HT-29 (cell line): ENCODE measurements at places on chromosomes 5 and 9. TPM values are rescaled to one million over a fixed set of nuclear protein-coding genes. Genes with fewer than 3 reads are reported as not detected.

DNA sequence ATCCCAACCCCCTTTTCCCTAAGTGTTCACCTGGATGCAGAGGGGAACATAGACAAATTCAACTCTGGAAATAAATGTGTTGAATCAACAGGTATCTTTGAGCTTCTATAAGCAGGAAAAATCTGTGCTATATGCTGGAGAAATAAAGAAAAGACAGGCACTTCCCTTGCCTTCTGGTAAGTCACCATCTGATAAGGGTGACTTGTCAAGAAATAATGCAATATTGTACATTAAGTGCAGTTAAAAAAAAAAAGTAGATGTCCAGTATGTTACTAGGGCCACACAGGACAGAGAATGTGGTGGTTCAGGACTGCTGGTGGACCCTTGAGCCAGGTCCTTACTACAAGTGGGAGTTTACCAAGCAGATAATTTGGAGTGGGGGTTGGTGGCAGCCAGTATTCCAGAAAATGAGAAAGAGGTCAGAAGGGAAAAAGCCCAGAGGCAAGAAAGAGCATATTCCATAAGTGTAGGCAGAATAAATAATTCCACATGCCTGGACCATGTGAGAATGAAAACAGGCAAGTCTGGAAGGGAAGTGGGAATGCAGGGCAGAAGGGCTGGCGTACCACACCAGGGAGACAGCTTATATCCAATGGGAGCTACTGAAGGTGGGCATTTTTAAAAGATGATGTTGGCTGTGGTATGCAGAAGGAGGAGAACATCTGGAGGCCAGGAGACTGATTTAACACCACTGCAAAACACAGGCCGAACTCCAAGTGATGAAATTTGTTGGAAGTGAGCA is 209.9 kb downstream of the SEMA5A start:
- no peak for DNase-seq

GRCh38 chr5:159202151-159202550 is 7.2 kb downstream of the RNF145 start:
- no peak for DNase-seq

DNA sequence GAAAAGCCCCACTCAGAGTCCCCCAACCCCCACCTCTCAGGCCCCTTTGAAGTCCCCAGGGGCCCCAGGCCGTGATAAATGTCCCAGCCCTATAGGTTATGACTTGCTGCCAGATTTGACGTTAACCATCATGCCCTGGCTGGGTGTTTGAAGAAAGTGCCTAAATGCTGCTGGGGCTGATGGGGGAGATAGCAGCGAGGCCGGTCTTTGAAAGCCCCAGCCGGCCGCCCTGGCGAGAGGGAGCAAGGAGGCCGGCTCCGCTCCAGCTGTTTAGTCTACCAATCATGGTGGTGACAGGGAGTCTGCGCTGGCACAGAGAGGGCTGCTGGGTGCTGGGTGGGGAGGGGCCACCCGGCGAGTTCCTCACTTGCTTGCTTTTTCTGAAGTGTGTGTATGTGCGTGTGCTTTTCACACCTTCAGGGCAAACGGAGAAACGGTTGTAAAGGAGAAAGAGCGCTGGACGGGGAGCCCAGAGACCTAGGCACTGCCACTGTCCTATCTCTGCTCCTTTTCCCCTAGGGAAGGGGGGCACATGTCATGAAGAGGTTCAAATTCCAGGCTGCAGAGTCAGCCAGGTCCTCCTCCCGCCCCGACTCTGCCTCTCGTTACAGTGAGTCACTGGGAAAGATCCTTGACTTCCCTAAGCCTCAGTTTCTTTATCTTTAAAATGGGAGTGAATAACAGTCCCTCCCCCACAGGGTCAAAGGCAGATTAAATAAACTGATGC is 126.1 kb upstream of the HAND1 start:
- DNase-seq, result no peak

- no peak for DNase-seq
Measured at GRCh38 chr9:132143359-132143758, 18.5 kb upstream of the NTNG2 start.

DNA sequence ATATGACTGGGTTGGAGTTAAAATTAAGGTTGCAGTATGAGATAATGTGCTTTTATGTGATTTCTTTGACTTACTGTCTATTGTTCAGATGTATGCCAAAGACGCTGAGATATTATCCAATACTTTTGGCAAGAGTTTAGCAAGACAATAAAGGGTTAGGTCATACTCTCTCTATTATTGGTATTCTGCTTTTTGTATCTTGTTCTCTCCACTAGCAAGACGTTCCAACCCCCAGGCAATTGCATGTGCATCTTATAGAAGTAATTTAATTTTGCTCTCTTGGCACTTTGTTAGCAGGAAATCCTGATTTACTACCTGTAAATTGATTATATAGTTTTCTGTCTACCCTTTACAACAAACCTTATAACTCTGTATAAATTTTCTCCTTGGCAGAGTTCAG is 1093.6 kb downstream of the CDH9 start:
- no peak for DNase-seq

GRCh38 chr9:98006127-98006796 is 23.1 kb downstream of the ANP32B start:
- DNase-seq, result no peak

GRCh38 chr9:87340391-87340790 is 157.3 kb upstream of the DAPK1 start:
- no peak for DNase-seq

- DNase-seq, result peak; percentile 80
Measured at GRCh38 chr5:177357459-177358351, at the start of gene RGS14. Gene RGS14 (plus strand): TSS chr5:177357924. CDS start chr5:177358025, 101 bp downstream.

GRCh38 chr9:90458485-90458884 is 184.1 kb downstream of the DIRAS2 start:
- peak; percentile 84 for DNase-seq

DNA sequence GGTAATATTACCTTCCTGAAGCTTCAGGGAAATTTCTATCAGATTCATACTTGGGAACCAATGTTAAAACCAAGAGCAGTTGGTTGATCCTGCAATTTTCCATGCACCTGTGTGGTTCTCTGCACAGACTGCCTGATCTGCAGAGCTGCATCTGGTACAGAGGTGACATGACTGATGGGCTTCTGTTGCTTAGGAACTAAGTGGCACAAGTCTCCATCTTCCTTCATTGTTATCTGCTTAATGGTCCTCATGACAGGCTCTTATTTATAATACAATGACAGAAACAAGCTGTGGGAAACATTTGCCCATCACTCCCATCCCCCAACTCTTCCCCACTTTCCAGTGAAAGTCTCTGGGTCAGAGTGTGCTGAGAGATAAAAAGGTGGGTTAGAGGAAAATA is 799.1 kb downstream of the TAF11L14 start:
- DNase-seq, result no peak

DNA sequence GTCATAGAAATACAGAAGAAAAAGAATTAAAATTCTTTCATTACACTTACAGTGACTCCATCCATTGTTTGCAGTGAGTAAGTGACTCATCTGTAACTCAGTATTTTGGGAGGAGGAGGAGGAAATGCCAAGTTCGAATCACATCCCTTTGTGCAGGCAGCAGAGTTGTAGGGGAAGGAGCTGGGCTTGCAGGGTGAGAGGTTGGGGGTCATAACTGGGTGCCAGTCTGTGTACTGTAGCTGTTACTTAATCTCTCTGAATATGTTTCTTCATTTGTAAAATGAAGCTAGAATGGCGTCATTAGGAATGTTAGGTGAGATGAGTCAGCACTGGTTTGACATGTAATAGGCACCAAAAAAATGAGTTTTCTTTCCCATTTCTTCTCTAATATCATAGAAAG is 235.7 kb upstream of the ADAMTSL1 start:
- DNase-seq, result peak; percentile 5

- no peak for DNase-seq
Measured at GRCh38 chr5:38426986-38427950, 129.2 kb downstream of the LIFR start.

- no peak for DNase-seq
Measured at GRCh38 chr5:95760273-95761191, 29.4 kb downstream of the RHOBTB3 start.

DNA sequence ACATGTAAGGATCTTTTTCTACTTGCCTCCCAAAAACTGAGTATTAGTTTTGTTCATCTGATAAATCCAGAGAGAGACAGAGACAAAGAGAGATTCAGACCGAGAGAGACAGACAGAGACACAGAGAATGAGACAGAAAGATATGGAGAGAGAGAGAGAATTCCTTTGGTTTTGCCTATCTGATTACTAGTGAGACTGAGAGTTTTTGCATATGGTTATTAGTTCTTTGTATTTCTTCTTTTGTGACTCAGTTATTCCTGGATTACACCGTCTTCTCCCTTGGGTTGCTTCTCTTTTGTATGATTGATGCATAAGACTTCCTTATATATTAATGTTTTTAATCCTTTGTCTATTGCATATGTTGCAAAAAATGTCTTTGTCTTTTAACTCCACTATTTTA is 91.2 kb upstream of the SPATA31C2 start:
- no peak for DNase-seq

DNA sequence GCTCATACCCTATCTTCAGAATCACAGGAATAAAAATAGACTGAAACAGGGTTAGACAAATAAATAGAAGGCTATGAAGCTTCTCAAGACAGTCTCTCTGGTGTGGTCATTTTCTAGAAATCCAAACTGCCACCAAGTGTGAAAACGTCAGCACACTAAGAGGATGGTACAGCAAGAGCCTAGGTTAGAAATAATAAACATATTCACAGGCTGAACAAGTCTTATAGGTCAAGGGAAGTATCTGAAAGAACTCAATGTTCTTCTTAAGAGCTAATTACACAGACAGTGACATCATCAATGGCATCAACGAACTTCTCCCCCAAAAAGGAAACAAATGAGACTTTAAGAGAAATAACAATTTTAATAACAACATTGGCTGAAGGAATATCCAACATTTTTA is 22.7 kb upstream of the PLPP6 start:
- DNase-seq, result no peak

GRCh38 chr5:99102073-99102697 is 173.4 kb upstream of the CHD1 start:
- DNase-seq, result no peak

GRCh38 chr5:41708604-41708940 is 161.7 kb downstream of the OXCT1 start:
- no peak for DNase-seq

DNA sequence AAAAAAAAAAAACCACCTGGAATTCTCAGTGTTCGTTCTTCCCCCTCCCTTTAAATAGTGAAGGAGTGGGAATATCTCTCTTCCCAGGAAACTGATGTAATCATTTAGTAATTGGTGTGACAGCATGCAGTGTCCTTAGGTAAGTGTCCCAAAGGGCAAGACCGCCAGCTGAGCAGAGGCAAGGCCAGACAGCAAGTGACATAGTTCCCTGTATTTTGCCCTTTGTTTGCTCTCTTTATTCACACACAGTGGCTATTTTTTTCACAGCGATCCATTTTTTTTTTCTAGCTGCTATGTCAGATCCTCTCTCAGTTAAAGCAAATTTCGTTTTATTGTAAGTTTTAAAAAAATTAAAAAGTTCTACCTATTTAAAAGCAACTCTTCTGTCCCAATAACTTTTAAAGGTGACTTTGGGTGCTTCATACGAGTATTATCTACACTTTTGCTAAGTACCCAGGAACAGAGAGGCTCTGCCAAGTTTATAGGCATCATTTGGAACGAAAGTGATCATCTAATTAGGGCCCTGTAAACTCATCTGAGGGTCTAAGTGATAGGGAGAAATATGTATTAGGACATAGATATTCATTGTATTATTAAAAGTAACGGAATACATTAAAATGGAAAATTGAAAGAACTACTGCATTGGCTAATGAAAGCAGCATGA is 98.2 kb upstream of the ALDH1A1 start:
- peak; percentile 43 for DNase-seq

- DNase-seq, result no peak
Measured at GRCh38 chr5:172658961-172659501, 18.0 kb downstream of the NEURL1B start.

- no peak for DNase-seq
Measured at GRCh38 chr5:146529984-146530383, 14.0 kb upstream of the GPR151 start.

DNA sequence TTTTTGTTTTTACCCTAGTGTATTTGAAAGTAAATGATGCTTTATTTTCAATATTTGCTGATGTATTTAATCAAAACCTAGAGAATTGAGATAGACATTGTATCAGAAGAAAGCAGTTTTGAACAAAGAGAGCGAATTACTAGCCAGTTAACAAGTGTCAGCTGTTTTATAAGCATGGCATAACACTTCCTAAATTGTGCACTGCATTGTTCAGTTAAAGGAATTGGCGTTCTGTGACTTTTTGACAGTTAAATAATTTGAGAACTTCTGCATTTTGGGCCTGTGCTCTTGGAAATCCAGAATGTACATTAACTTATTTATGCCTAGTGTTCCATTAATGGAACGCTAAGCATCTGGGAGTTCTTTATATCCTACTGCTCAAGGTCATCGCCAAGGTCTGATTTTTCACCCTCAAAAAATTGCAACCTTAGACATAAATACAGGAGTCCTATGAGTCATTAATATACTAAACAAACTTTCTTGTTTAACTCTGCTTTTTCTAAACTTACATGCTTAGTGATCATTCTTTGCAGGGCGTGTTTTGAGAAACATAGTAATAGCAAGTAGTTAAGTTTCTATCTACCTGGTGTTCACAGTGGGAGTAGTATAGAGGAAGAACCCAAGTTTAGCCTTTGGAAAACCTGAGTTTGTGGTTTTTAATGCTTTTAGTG is 31.1 kb downstream of the RASA1 start:
- DNase-seq, result no peak

DNA sequence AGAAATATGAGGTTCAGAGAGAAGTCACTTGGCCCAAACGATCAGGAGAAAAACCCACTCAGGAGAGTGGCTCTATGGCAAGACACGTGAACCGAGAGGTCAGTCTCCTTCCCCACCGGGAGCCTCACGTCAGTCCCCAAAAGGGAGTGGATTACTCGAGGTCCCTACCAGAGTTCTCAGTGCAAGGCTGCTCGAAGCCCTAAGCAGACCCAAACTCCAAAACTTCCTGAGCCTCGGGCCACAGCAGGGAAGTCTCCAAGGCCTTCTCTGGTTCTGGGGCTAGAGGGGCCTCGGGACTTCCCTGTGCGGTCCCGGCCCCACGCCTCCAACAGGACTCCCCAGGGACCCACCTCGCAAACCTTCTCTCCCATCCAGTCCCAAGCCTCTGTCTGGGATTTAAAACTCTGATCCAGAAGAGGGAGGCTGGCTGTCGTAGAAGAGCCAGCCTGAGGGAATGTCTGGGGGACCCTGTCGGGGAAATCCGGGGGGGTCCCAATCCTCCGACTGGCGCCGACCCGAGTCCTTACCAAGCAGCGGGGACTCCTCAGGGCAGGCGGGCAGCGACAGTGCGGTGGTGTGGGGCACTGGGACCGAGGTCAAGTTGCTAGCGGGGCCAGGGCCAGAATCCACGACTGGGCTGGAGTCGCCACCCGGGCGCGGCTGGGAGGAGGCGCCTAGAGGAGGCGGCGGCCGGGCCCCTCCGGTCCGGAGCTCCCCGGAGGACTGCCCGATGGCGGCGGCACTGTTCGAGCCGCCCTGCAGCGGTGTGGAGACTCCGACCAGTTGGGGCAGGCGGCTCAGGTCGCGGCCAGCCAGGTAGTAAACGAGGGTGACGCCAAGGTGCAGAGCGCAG is 679 bp downstream of the B4GALT1 start:
- DNase-seq, result peak; percentile 46

The SLC6A3 gene
- not detected in 2 replicates for total RNA-seq

The GRM6 gene
- total RNA-seq, result not detected in 2 replicates

The FRMD3 gene
- total RNA-seq, result 0.03 and 0.13 TPM in 2 replicates

The ESM1 gene
- not detected in 2 replicates for total RNA-seq

The GNA14 gene
- total RNA-seq, result 3.2 and 3.4 TPM in 2 replicates

The UGT3A1 gene
- not detected in 2 replicates for total RNA-seq

The PAEP gene
- not detected in 2 replicates for total RNA-seq

The CTXN3 gene
- not detected in 2 replicates for total RNA-seq

The FOXD1 gene
- total RNA-seq, result 0.20 and 0.31 TPM in 2 replicates

The GAS1 gene
- total RNA-seq, result 0.03 and 0.21 TPM in 2 replicates

The NR5A1 gene
- 0.16 and 0.28 TPM in 2 replicates for total RNA-seq

The SLC6A19 gene
- total RNA-seq, result not detected in 2 replicates

The SPINK6 gene
- not detected in 2 replicates for total RNA-seq
